A549 treated with Mapracorat at 1 μM for 4 hours (cell line): ENCODE measurements at places on chromosomes 12 and 14. TPM values are rescaled to one million over a fixed set of nuclear protein-coding genes. Genes with fewer than 3 reads are reported as not detected.

Gene LIMA1
- 5.2 to 7.8 TPM (median 6.2 TPM) in 5 replicates for total RNA-seq

Gene ALDH1L2
- total RNA-seq, result 2.4 to 3.6 TPM (median 3.2 TPM) in 5 replicates

Gene SH2B3
- 5.6 to 6.3 TPM (median 5.9 TPM) in 5 replicates for total RNA-seq

Gene PRH2
- total RNA-seq, result 0.30 to 0.39 TPM (median 0.38 TPM) in 3 of 5 replicates, not detected in the others

Gene SOAT2
- 0.14 to 0.28 TPM (median 0.23 TPM) in 5 replicates for total RNA-seq
